ENCODE measurements at places on chromosomes 3 and 15.

GRCh38 chr15:38853608-38854007, 289.0 kb upstream of the RASGRP1 start:
- no peak for DNase-seq

- no peak for DNase-seq
Observed at GRCh38 chr3:122246199-122246598, 62.7 kb downstream of the CASR start.

DNA sequence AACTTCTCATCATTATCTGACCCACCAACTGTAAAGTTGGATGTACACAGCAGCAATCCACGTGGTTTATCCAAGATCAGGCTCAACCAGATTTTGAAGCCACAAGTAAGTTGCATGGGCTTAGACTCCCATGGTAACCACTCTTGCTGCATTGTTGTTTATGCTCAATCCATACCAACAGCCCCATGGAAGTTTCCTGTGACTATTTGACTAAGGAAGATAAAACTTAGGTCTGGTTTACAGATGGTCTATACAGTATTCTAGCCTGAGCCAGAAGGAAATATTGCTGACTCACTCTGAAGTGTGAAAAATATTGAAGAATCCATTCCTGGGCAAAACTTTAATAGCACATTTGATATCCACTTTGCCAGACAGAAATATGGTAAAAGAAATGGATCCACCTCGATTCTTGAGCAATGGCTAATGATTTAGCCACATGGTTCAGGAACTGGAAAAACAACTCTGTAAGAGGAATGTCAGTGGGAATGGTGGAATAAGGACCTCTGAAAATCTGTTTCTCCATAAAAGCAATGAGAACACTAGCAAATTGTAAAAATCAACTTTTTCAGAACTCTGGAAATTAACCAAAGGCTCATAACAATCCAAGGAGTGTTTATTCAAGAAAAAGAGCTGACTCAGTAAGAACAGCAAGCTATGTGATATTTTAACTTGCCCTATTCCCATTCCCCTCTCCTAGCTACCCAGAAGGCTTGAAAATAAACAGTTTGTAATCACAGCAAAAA, 162.9 kb upstream of the STT3B start:
- DNase-seq: no peak

GRCh38 chr3:69547461-69547880, 161.6 kb upstream of the FRMD4B start:
- no peak for DNase-seq

- DNase-seq: no peak
Observed at GRCh38 chr15:79248183-79248582, 34.3 kb upstream of the ANKRD34C start.

DNA sequence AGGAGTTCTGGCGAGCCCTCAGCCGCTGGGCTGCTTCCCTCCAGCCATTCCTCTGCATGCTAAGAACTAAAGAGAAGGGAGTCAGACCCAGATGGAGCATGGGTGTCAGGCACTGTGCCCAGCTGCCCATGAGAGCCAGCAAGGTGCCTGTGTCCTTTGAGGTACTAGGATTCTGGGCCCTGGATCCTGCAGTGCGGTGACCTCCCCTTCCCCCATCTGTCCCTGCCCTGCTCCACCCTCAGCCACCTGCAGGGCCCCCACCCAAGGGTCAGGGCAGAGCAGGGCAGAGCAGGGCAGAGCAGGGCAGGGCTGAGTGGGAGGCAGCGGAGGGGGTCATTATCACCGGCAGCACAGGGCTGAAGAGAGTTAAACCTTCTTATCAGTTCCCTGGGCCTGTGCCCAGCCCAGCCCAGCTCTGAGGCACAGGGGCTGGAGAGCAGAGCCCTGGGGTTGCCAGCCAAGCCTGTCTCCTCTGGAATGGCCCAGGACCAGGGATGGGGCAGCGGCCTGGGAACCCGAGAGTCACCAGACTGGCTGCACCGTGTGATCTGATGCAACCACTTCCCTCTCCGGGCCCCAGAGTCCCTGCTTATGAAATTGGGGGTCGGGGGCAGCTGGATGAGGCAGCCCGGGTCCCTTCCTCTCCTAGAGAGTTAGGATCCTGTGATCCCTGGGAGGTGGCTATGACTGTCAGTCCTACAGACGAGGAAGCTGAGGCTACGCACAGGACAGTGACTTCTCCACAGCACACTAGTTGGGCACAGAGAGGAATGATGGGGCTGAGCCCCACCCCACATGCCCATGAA, 17.3 kb downstream of the ZDHHC19 start:
- DNase-seq: no peak

- no peak for DNase-seq
Observed at GRCh38 chr3:141725036-141725435, 13.1 kb upstream of the RNF7 start.

- DNase-seq: no peak
Observed at GRCh38 chr15:78938658-78939488, 6.0 kb downstream of the CTSH start.

GRCh38 chr3:60752809-60753208, 498.4 kb downstream of the FHIT start:
- no peak for DNase-seq

DNA sequence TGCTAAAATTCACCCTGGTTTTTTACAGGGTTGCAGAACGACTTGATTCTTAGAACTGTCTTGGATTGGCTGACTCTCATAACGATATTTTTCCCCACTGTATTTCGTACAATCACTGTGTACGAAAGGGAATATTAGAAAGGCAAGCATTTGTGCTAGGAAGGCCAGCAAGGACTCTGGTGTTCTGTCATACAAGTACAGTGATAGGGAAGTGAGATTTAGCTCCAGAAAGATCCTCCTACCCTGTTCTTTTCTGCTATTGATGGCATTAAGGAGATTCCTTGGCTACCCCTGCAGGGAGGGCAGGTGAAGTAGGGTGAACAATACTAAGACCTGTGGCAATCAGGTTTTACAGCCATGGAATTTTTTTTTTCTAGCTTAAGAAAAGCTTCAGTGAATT, 53.8 kb upstream of the SCAANT1 start:
- DNase-seq: no peak

DNA sequence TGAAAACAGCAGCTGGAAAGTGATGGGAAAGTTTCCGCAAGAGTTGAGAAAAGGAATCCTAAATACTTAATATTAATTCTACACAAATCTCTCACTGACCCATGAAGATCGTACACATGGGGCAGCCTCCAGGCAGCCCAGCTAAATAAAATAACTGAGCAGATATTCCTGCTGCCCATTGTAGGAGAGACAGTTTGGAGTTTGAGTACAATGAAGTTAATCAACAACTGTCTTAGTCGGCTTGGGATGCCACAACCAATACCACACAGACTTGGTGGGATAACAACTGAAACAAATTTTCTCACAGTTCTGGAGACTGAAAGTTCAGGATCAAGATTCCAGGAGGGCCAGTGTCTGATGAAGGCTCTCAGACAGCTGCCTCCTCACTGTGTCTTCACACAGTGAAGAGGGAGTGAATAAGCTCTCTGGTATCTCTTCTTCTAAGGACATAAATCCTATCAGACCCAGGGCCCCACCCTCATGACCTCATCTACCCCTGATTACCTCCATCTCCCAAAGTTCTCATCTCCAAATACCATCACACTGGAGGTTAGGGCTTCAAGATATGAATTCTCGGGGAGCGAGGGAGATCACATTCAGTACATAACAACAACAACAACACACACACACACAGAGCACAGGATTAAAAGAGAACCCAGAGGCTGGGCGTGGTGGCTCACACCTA, 9.7 kb downstream of the TRPM7 start:
- no peak for DNase-seq

GRCh38 chr3:16448639-16449070, 64.8 kb downstream of the RFTN1 start:
- peak; percentile 23 for DNase-seq
